ENCODE measurements at places on chromosomes 13 and 19.
A peak's percentile ranks its signal among the peaks of the same experiment; 100 is the strongest.

DNA sequence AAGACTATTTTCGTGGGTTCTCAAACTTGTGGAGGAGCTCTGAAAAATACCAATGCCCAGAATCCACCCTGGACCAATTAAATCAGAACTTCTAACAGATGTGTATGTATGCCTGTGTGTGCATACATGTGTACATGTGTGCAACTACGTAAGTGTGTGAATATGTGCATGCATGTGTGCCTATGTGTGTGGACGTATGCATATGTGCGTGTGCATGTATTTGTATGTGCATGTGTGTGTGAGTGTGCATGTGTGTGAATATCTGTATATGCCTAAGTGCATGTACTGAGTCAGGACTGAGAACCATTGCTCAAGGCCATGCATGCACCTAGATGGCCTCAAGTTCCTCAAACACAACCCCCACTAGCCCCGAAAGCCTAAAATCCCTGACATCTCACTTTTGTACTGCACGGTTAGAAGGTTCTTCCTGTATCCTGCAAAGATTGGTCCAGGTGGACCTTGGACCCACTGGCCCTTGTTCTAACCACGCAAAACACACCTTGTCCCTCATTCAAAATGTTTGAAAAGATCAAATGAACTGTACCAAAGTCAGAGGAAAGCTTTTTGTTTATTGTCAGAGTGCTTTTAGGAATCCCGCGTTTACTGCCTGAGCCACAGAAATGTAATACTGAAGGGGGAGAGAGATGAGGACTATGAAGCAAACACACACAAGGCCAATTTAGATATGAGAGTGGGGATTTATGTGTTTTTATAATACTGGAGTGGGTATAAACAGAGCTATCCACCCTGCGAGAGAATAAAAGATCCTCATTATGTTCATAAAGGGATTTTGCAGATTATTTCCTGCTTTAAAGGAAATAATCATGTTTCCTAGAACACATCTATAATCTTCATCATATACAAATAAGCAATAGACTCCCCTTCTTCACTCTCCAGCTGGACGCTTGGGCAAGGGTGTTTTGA, 39.1 kb downstream of the LATS2 start:
- DNase-seq: no peak

DNA sequence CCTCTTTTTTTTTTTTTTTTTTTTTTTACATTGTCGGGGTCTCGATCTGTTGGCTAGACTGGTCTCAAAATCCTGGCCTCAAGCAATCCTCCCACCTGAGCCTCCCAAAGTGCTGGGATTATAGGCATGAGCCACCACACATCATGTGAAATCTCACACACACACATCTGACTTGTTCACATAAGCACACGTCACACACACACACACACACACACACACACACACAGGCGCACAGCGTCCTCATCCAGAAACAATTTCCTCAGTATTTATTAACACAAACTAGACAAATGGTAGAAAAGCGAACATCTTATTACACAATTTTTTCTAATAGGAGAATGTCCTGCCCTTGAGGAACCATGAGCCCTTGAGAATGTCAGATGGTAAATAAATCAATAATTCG, 5.1 kb upstream of the SYCN start:
- no peak for DNase-seq

DNA sequence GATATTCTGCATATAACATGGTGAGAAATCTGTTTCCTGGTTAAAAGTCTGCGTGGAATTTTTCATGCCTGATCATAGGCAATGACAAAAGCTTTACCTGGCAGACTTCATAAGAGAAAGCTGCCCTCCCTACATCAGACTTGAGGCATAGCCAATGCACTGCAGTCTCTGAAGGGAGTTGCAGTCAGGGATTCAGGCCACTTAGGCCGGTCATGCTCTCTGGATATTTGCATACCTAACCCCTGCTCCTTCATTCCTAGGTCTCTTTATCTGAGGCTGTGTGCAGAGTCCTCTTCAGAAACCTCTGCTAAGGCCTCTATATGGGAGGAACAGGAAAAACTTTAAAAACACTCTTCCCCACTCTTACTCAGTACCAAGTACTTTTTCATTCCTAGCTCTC, 287.4 kb downstream of the PCDH17 start:
- DNase-seq: no peak

DNA sequence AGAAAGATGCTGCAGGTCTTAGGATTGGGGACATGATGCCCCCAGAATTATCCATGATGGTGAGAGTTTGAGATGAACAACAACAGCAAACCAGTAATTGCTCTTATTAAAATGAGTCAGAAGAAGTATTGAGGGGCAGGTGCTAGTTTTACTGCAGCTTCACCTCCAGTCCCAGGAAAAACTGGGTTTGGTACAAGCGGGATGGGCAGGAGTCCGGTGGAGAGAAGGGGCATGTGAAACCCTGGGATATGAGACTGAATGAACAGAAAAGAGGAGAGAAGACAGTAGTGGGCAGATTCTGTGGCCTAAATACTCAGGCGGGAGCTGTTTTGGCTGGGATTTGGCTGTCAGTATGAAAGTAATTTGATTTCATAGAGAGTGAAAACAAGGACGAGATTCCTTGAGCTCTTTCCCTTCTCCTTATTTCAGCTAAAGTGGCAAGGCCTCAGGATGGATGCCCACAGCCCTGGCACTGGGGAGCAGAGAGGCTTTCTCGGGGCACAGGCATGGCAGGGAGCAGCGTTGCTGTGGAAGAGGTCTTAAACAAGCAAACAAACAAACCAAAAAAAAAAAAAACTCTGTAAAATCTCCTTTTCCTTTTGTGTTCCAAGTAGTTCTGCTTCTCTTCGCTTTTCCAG, 30.7 kb downstream of the NFIX start:
- no peak for DNase-seq

DNA sequence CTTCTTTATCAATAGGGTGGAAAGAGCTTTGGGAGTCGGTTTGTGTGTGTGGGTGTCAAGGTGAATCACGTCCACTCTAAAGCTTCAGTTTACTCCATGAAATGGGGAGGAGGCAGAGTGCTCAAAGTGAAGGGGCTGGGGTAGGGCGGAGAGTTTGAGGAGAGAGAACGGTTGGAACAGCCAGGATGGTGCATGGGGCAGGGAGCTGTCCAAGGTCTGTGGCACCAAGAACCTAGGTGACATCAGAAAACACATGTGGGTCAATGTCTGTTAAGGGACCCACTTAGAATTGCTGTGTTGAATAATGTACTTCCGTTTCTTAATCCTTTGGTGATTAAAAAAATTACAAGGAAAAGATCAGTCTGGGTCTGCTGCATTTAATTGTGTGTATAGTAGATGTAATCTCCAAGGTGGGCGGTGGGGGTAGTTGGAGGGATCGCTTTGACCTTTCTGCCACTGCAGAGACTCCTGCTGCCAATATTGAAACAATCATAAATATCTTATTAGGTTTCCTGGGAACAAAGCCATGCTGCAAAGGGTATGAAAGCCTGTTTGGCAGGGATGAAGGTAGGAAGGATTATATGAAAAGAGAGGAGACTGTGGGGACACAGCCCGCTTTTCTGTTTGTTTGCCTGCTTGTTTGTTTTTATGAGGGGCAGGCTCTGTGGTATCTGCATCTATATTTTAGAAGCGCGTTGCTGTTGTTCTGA, 122.3 kb downstream of the ATP8A2 start:
- no peak for DNase-seq

DNA sequence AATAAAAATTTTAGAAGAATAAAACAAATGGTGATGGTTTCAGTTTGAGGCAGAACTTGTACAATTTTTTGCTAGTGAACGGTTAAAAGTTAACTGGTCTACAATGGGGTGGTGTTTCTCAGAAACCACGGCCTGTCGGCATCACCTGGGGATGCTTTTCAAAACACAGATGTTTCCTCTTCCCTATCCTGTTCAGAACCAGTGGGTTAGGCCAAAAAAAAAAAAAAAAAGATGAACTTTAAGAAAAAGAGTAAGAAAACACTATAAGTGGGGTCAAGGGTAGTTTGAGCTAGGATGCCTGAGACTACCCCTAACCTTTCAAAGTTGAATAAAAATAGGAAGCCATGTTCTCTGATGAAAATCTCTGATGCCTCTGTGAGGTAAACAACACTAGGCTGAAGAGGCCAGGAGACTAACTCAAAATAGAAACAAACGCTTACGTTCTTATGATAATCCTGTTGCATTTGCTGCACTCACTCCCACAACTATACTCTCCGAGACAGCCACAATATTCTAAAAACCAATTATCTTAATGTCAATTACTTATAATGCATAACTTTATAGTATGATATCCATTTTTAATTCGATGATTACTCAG, 3.3 kb downstream of the MTIF3 start:
- DNase-seq: no peak

DNA sequence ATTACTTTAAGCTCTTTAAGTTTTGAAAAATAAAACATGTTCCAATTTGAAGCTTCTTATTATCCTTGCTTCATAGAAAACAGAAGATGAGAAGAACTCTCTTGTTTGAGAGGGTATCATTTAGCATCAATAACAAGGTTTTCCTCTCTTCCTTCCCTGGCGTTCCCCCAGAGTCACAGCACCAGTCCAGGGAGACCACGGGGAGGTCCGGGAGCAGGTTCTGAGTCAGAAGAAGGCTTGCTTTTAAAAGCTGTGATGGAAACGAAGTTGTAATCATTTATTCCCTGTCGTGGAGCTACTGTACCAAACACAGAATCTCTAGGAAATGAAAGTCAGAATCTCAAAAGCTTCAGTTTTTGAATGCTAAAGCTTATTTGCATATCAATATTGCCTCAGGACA, 174.0 kb upstream of the LSM14A start:
- no peak for DNase-seq

GRCh38 chr13:50543141-50543540, 300.4 kb downstream of the DLEU7 start:
- DNase-seq: no peak

DNA sequence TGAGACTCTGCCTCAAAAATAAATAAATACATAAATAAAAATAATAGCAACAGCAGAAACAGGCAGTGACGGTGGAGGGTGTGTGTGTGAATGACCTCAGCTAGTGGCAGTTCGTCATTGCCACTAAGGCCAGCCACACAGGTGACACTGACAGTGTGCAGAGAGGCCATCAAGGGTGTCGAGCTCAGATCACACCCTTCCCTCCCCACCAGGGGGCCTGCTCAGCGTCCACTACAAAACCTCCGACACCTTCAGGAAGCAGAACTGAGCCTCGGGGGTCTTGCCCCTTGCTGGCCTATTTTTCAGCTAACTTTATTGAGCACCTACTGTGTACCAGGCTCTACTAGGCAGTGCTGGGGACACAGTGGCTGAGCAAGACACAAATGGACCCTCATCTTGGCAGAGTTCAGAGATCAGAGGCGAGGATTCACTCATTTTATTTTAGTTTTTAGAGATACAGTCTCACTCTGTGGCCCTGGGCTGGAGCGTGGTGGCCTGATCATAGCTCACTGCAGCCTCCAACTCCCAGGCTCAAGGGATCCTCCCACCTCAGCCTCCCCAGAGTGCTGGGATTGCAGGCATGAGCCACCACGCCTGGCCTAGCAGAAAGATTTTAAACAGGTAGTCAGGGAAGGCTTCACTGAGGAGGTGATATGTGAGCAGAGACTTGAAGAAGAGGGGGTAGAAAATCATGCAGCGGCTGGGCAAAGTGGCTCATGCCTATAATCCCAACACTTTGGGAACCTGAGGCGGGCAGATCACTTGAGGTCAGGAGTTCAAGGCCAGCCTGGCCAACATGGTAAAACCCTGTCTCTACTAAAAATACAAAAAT, 30.3 kb upstream of the SEMA6B start:
- DNase-seq: peak; percentile 27

- no peak for DNase-seq
Measured at GRCh38 chr13:106296723-106297122, 238.7 kb downstream of the EFNB2 start.

DNA sequence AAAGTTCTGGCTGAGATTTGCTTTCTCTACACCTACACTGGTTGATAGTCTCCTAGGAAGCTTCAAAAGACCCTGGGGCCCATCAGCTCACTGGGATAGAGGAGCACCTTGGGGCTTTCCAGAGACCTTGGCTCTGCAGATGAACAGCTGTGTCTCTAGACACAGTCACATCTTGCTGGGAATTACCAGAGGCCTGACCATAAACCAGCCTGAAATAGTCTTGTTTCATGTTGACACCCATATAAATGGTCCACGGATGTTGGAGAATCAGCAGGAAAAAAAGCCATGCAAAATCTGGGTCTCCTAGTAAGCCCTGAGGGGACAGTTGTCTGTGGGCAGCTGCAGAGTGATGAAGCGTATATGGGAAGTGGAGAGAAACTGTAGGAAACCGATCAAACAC, 207.6 kb downstream of the DNAJC15 start:
- DNase-seq: no peak

- no peak for DNase-seq
Measured at GRCh38 chr19:38204096-38204495, 19.9 kb downstream of the DPF1 start.

DNA sequence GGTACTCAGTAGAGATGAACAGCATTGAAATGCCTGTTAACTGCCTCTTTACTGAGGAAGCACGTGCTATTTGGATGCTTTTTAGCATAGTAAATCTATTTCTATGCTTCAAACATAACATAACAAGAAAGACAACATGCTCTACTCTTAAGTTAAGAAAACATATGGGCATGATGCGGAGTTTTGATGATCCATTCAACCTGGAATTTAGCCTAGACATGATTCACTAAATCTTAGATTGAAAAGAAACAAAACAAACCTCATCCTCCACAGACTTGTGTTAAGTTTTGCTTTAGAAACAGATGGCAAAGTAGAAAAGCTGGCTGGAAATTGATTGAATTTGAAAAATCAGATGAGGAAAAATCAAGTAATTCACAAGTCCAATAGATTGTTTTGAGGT, 593.8 kb downstream of the OLFM4 start:
- no peak for DNase-seq
